A549 (cell line): ENCODE measurements at places on chromosomes 3 and 15.

GRCh38 chr15:55108858-55109518 lies 87.8 kb downstream of the RSL24D1 start:
- DNase-seq = peak; percentile 72

DNA sequence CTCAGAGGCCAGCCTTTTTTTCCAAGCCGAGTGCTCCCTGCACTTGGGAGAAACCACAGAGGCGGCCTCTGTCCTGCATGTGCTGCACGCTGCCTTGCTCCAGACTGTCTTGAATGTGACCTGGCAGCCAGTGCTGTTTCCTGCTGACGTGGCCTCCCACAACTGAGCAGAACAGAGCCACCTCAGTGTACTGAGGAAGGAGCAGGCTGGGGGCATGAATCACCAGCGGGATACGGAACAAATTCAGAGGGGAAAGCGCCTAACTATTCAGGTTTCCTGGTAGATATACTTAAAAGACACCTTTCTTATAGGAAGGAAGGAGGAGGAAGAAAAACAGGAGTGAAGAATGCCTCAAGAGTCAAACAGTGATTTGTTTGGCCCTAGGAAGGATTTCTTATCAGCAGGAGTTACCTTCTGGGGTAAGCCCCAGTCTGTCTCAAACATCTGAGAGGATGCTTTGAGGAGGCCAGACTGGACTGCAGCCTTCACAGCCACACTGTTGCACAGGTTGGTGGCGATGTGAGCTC lies 114.0 kb downstream of the FNDC3B start:
- DNase-seq = peak; percentile 26

- DNase-seq = no peak
Observed at GRCh38 chr15:43763819-43764446, 12.8 kb downstream of the ELL3 start.

- DNase-seq = no peak
Observed at GRCh38 chr15:68634531-68634930, 55.7 kb downstream of the CORO2B start.

DNA sequence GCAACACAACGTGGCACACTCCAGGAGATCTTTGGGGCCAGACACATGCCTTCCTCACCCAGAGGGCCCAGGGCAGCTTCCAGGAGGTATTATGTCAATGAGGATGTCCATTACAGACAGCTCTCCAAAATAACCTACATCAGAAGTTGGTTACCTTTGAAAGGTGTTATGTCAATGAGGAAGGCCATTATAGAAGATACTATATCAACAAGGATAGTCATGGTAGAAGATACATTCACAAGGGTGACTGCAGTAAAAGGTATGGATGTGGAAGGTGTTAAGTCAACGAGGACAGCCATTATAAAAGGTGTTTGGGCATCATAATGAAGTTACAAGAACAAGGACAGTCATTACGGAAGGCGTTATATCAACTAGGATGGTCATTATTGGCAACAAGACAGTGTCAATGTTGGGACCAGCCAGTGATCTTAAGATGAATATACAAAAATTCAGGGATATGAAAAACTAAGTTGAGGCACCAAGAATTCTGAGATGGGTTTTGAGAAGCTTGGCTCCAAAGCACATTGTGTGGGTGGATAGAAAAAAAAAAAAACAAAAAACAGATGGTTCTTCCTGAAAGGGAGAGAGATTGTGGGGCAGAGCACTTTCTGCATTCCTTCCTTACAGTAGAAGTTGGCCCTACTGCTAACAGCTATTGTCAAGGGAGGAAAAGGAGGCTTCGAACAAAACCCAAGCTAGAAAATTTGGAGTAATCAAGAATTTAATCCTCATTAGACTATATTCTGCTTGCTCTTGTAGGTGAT lies 11.2 kb downstream of the CDCP1 start:
- no peak for DNase-seq

DNA sequence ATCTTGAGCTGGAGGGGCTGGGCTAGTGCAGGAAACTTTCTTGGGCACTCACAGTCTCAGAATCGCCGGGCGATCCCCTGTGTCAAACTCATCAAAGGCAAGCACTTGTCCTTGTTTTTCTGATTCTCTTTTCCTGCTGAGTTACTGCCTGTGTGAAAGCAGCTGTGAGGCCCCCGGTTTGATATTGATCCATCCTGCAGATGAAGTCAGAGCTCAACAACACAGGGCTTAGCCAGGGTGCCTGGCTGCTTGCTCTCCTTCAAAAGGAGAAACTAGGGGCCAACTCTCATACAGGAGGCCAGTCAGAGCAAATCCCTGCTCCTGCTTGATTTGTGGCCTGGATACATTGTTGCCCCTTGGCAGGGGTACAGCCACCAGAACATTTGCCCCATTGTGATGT lies 22.9 kb downstream of the CLSTN2 start:
- no peak for DNase-seq

GRCh38 chr3:126714276-126714900 lies 10.3 kb downstream of the CHCHD6 start:
- no peak for DNase-seq

DNA sequence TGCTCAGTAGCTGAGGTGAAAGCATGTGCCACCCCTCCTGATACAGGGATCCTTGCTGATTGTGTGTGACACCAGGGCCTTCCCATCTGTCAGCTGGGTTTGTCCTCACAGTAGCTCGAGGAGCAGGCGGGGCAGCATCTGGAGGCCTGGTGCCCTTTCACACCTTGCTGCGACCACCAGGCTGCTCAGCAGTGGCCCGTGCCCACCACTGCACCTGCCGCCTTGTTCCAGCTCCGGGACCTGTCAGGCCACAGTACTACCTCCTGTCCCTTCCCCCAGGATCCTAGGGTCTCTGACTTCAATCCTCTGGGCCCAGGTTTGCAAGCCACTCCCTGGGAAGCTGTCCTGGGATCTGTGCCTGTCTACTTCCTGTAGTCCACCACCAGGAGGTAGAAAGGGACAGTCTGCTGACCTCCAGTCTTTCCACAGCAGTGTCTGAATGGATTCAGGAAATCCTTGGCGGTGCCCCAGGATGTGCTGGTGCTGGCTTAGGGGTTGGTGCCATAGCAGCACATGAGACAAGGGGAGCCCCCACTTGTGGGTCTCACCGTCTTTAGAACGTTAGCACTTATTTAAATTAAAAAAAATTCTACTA lies 27.5 kb downstream of the APBA2 start:
- DNase-seq = peak; percentile 24

DNA sequence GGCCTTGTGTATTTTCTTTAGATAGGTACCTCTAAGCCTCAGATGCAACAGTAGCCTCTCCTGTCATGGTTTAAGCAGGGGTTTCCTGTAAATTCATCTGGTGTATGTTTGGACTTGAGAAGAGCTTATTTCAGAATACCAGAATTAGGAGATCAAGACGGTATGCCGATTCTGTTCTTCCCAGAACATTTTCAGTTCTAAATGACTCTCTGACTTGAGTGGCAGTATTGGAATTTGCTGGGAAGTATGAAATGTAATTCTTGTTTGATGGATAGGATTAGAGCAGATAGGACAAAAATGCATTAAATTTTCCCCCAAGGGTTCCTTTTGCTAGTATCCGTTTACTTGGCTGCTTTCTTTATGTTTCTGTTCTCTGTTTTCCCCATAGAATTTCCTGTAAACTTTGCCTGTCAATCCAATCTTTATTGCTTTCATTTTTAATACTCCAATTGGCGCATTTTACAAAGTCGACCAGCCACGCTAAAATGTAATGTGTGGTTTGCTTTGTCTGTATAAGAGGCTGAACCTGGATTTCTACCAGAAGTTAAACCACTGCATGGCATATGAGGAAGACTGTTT lies 612.2 kb downstream of the RBMS3 start:
- no peak for DNase-seq

DNA sequence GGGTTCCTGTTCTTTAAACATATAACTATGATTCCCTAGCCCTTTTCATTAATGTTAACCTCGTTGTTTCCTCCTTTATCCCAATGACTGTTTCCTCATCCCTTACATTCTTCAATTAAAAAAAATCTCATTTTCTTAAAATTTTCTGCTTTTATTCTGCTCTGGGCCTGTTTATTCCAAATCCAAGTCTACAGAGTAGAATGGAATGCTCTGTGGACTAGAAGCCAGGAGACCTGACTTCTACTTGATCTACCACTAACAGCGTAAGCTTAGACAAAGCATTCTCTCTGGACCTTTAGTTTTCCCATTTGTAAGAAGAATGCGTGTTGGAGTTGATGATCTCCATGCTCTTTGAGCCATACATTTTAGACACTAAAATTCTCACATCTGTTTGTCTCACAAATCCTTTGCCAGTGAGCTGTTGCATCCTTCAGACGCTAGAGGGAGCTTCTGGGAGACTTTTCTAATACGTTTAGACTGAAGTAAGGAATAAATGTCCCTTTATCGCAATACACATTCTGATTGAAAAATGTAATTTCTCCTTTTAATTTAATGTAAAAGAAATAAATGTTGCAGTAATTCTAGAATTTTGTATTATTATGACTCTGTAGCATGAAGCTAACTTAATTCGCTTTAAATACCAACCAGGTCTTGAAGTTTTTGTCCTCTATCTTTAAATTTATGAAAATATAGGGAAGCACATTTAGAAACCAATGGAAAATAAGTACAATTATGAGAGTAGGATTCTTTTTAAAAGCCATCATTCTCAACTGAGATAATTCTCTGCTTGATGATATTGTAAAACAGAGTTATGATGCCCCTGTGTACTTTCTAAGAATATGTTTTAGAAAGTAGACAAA lies 21.7 kb upstream of the GMNC start:
- DNase-seq = no peak

DNA sequence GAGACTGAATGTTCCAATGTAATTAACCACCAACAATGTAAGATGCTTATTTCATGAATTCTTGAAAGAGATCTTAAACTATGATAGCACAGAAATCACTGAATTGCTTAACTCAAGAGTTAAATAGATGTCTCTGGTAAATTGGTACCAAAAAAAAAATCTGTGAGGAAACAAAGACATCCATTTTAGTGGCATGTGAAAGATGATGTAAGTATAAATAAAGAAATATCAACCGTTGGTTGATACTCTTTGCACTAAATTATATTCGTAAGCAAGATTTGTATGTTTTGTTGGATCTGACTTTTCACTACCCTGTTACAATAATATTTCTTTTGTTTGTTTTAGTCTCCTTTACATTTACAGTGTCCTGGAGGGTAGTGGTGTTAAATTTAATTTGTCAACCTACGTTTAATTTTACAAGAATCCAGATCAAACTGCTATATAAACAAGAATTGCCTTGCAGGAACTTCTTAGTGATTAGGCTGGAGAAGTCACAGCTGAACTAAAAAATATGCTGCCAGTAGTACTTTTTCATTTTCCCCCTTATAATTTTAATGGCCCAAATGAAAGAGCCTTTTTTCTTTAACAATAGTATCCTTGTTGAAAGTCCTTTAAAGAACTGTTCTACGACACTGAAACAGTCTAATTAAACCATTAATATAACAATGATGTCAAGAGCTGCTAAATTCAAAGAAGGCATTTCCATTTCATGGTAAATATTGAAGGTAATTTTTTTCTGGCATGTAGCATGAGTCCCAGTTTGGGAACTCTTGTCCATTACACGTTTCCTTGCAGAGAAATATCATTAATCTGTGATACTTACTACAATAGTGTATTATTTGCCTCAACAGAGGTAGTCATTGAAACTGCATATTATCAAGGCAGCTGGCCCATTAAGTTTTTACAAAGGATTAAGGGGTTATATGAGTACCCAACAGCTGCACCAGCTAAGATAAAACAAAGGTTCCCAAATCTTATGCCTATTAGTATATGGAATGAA lies 109.6 kb upstream of the PHLDB2 start:
- no peak for DNase-seq

- no peak for DNase-seq
Observed at GRCh38 chr15:40693904-40694687, 878 bp upstream of the RAD51 start.

DNA sequence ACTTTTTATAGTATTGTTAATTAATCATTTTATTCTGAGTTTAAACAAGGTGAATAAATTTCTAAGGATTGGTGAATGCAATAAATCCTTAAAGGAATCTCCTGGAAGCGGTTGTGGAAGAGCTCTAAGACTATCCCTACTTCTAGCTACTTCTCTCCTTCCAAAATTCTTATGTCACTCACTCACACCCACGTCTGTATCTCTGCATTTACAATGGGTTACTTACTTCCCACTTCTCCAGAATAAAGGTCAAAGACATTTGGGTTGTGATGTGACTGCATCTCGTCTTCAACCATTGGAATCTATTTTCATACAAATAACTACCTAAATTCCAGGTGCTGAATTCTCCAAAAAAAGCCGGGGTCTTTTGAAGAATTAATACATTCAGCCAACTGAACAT lies 234.2 kb upstream of the MDFIC2 start:
- no peak for DNase-seq

DNA sequence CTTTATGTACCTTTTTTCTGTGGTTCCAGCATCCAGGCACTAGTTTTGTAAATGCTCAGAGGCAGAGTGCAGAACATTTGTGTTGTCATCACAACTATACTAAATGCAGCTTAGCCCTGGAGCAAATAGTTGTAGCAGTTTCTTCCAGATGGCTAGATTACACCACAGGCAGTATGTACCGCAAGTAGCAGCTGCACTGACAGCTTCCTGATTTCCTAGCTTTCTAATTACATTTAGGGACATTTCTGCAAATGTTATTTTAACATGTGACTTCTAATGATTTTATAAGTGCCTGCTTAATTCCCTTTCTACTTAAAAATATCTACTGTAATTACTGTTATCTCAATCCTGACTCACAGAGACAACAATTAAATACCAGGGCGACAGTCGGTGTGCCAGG lies 106.5 kb downstream of the NR2E3 start:
- DNase-seq = no peak

GRCh38 chr15:43346305-43346704 lies 15.9 kb upstream of the LCMT2 start:
- no peak for DNase-seq

DNA sequence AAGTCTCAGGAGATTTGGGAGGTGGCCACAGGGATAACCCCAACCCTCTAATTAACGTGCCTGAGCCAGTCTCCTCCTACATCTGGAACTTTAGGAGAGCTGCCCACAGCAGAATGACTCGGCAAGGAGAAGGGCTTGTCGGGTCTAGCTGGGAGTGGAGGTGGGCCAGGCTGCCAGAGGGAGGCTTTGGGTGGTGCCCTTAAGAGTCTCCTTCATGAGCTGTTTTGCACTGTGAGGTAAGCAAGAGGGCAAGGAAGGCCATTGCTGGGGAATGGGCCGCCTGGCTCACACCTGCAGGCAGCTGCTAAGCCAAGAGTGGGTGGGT lies 3.6 kb upstream of the TNK2 start:
- peak; percentile 33 for DNase-seq

- no peak for DNase-seq
Observed at GRCh38 chr3:141642215-141642614, 95.9 kb upstream of the RNF7 start.

- no peak for DNase-seq
Observed at GRCh38 chr15:33716025-33716424, 252.3 kb upstream of the CHRM5 start.

- no peak for DNase-seq
Observed at GRCh38 chr15:74954515-74954914, 2.1 kb downstream of the RPP25 start.
